ENCODE measurements at places on chromosomes 6 and 20.

DNA sequence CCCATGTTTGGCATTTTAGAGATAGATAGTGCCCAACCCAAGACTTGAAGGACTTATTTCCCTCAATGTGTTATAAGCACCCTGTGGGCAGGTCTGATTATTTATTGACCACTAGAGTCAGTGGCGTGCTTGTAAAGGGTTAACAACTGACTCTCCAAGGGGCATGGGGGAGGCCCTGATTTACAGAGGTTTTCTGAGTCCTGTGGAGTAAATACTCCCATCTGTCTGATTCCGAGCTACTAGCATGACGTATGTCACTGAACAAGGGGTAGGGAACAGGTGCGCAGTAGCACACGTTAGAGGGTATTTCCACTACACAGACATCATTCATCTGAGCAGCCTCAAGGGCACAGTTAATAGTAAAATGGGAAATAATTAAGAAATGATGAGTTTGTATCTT, 17.4 kb upstream of the TRAM2 start:
- DNase-seq: no peak

DNA sequence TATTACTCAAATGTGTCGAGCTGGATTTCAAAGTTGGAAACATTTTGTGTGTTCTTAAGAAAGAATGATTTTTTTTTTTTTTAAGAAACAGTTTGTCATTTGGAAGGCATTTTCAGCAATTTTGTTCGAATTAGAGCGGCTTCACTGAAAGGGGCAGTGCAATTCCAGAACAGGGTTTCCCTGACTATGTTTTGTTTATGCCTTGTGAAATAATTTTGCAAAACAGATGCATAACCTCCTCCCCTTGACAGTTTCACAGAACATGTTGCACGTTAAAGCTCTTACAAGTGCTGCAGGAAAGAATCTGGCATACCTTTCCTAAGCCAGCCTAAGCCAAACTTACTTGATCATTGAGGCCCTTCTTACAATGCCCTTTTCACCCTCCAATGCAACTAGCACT, 216.0 kb upstream of the SSTR4 start:
- DNase-seq: no peak

DNA sequence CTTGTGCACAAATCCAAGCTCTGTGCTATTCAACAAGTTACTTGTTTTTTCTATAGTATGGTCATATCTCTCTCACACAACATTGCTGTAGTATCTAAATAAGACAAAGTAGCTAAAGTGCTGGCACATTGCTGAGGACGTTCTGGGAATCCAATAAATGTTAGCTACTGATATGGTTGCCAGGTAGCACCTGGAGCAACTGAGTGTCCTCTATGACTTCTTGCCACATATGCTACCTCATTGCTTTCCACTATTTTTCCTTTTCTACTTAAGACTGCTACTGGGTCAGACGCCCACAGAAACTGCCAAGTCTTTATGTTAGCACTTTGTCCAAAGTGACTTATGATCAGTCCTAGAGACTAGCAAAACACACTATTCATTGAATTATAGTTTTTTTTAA, 85.3 kb downstream of the SYCP2 start:
- DNase-seq: no peak

GRCh38 chr6:158752613-158753012, 66.6 kb downstream of the EZR start:
- DNase-seq: no peak

GRCh38 chr6:84033523-84034451, at the start of gene MRAP2:
Gene MRAP2 (plus strand): TSS chr6:84033772. CDS start chr6:84055319, 21,547 bp downstream.
- no peak for DNase-seq

GRCh38 chr6:160950507-160950906, 41.1 kb upstream of the MAP3K4 start:
- no peak for DNase-seq

DNA sequence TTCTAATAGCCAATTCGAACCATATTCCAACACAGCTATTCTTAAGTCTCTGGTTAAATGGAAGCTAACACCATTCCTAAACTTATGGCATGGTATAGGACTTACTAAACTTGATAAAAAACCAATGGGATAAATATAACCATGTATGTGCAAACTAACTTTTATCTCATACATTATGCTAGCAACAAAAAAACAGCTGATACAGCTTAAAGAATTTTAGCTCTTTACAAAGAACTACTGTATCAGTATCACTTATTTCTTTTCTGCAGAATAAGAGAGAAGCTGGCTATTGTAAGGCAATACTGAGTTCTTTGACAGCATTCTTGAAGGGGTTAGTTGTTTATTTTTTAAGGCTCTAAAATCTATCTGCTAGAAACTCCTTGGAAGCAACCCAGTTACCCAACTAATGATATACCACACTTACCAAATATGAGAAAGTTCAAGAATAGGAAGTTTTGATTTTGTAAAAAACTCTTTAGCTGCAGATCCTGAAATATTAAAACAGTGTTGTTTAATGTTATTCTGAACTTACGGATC, 44.9 kb downstream of the REPS1 start:
- DNase-seq: no peak

- DNase-seq: no peak
These were observed 660.1 kb upstream of the NRSN1 start for GRCh38 chr6:23465912-23466311.
